ENCODE measurements at places on chromosomes 7 and 10.

- DNase-seq, result no peak
Observed at GRCh38 chr7:100892364-100893317, 3.0 kb downstream of the ACHE start.

- DNase-seq, result no peak
Observed at GRCh38 chr10:117264782-117265181, 23.9 kb downstream of the SLC18A2 start.

- no peak for DNase-seq
Observed at GRCh38 chr7:151468217-151469018, 28.5 kb upstream of the CRYGN start.

GRCh38 chr10:79490400-79491142 is 21.8 kb upstream of the EIF5AL1 start:
- no peak for DNase-seq

GRCh38 chr7:45028138-45028919 is 28.3 kb downstream of the CCM2 start:
- no peak for DNase-seq

DNA sequence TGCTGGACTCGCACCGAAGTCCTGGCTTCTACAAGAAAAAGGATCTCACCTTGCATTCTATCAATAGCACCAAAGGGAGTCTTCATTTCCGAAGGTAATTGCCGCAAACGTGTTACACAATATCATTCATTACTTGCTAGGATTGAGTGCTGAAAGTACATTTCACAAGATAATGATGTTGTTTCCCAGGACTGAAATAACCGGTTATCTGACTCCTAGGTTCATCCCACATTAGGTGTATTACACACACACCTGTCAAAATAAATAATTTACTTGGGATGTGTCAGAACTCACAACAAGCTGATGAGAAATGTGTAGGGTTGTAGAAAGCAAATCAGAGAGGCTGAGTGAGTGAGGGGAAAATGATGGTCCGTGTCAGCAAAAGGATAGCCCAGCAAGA is 219.4 kb upstream of the RHOBTB1 start:
- DNase-seq, result no peak

DNA sequence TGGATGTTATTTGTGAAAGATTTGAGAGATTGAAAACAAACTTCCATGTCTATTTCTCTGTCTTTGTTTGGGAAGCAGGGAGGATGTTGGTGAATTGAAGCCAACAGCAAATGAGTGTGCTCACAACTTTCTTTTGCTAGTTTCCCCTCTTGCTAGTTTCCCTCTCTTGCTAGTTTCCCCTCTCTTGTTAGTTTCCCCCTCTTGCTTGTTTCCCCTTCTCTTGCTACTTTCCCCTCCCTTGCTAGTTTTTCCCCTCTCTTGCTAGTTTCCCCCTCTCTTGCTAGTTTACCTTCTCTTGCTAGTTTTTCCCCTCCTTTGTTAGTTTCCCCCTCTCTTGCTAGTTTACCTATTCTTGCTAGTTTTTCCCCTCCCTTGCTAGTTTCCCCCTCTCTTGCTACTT is 613.3 kb downstream of the LRMDA start:
- no peak for DNase-seq

DNA sequence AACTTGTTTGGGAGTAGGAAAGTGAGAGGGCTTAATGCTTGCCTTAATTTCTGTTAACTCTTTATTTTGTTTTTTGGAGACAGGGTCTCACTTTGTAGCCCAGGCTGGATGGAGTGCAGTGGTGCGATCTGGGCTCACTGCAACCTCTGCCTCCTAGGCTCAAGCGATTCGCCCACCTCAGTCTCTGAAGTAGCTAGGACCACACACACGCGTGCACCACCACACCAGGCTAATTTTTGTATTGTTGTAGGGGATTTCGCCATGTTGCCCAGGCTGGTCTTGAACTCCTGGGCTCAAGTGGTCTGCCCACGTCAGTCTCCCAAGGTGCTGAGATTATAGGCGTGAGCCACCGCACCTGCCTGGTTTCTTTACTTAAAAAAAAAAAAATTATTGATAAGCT is 1.9 kb downstream of the PPP2R2D start:
- DNase-seq, result no peak

DNA sequence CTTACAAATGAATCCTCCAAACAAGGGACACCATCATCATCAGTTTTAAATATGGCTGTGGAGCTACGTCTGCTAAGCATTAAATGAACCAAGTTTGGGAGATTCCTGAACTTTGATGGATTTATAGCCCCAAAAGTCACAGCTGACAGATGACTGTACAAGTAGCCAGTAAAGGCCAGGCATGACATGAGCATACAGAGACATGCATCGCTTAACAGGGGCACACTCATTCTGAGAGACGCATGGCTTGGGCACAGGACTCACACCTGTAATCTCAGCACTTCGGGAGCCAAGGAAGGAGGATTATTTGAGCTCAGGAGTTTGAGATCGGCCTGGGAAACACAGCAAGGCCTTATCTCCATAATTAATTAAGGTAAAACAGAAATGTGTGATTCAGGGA is 166.2 kb downstream of the PARD3 start:
- no peak for DNase-seq

GRCh38 chr10:103493362-103493915 is at the start of gene NEURL1:
TSS of gene NEURL1 (plus strand) at chr10:103493705. CDS start at chr10:103494388, 683 bp downstream.
- DNase-seq, result peak; percentile 20

DNA sequence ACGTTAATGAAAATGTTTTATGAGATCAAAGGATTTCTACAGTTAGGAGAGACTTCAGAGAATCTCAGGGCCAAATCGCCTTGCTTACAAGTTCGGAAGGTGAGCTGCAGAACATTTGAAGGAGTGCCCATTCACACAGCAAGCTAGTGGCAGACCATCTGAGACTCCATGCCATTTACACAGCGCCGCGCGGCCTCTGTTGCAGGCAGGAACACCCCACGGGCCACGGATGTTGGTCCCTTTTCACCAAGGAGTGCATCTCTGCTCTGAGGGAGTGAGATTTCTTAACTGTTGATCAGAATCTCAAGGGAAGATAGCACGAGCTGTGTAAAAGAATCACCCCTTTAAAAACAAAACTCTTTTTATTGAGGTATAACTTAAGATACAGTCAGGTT is 1.8 kb downstream of the UBE3C start:
- DNase-seq, result no peak

- no peak for DNase-seq
Observed at GRCh38 chr10:13536674-13537366, 8.0 kb upstream of the BEND7 start.

DNA sequence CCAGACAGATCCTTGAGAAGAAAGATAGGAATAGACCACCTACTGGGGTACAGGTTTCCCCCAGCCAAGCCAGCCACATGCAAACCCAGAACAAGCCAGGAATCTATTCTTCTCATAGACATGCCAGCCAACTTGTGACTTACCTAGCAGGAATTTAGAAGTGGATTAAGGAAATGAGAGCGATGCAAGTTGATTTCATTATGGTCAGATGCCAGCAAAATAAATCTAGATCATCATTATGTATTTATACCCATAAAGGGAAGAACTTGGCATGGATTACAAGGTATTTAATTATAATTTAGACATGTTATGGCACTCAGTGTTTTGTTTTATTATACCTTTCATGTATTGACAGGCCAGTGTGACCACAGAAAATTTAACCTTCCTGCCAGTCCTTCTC is 32.8 kb downstream of the SLC35G1 start:
- no peak for DNase-seq

- no peak for DNase-seq
Observed at GRCh38 chr7:30782690-30783089, 11.5 kb downstream of the MINDY4 start.

- DNase-seq, result no peak
Observed at GRCh38 chr7:98105942-98106544, 619 bp upstream of the LMTK2 start.

- no peak for DNase-seq
Observed at GRCh38 chr7:131231381-131232220, 96.1 kb upstream of the MKLN1 start.

DNA sequence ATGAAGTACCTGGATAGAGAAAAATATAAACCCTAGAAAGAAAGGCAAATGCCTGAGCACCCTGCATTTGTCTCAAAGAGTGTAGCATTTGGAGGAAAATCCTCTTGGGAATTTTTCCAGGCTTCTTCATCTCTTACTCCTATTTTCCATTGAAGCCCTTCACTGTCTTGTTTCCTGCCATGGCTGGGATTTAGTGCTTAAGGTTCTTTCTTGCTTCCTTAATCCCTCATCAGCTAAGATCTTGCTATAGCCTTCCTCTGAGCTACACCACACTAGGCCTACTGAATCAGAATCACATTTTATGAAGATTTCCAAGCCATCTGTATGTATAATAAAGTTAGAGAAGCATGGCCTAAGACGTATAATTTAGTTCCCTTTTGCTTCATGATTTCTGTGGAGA is 97.5 kb upstream of the PHYHIPL start:
- DNase-seq, result no peak

- DNase-seq, result no peak
Observed at GRCh38 chr7:46752881-46753366, 829.0 kb downstream of the TNS3 start.

DNA sequence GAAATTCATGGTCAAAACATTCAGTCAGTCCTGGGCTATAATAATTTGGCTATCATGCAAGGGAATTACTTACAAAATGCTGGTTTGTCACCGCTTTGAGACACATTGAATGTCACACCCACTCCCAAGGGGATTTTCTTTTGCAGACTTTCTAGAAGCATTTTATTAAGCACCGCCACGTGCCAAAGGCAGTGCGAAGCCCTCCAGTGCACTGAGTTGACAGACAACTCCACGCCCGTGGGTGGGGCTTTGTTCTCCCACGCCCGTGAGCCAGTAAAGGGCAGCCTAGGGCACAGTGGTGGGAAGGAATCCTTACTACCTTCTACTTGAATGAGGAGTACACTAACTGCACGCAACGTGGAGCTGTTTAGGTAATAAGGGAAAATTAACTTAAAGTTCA is 515.8 kb downstream of the KCNMA1 start:
- no peak for DNase-seq

GRCh38 chr10:5897504-5897903 is 7.5 kb downstream of the FBH1 start:
- DNase-seq, result no peak

- DNase-seq, result no peak
Observed at GRCh38 chr10:8794860-8795259, 740.4 kb downstream of the GATA3 start.

DNA sequence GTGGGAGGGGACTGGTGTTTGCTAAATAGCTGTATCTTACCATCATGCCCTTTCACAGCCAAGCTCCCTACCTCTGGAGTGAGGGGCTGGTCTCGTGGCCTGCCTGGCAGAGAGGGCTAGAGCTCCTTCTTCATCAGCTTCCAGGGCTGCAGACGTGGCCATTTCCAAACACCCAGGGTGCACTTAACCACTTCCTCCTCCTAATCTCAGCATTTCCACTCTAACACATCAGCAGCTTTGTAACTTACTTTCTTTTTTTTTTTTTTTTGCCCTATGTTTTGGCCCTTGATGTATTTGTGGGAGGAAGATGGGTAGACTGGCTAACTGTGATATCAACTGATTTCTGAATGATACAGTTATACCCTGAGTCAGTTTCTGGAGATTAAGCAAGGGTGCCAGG is 27.4 kb downstream of the LRRC4 start:
- DNase-seq, result no peak

- DNase-seq, result no peak
Observed at GRCh38 chr7:148912758-148913541, 28.9 kb upstream of the EZH2 start.

DNA sequence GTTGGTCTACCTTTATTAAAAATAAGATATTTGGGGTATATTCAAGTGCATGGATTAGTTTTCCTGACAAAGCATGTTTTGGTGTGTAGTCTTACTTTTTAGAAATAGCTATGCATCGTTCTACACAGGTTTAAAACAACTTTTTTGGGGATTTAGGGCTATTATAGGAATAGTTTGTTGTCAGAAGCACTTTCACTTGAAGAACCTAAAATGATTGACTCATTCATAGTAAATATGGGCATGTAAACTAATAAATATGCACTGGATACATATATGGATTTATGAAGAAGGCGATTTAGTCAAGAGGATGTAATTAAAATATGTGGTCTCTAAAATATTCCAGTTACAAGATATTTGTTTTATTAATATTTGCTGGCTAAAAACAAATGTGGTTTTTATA is 2.0 kb downstream of the ARL4A start:
- no peak for DNase-seq

DNA sequence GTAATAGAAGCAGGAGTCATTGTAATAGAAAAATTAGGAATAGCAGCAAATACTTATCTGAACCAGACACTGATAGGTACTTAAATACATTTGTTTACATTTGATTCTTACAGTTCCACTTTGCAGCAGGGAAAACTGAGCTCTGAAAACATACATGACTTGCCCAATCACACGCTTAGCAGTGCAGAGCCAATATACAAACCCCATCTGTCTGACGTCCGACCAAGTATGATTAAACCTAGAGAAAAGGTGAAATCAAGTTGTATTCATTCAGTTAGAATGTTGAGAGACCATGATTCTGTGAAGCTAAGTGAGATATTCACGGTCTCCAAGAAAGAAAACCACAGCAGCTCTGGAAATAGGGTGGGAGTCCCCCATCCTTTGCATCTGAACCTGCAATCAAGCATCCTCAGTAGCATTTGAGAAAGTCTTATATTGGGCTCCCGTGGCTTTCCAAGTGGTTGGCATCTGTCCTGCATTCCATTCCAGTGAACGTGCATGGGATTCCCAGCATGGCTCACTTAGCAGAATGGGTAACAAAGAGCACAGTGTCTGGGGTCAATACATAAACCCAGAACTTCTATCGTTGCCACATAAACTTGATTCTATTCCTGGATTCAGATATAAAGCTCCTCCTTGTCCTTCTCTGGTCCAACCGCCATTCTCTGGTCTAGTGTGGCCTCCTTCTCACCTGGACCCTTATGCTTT is 148.7 kb upstream of the RSU1 start:
- no peak for DNase-seq

DNA sequence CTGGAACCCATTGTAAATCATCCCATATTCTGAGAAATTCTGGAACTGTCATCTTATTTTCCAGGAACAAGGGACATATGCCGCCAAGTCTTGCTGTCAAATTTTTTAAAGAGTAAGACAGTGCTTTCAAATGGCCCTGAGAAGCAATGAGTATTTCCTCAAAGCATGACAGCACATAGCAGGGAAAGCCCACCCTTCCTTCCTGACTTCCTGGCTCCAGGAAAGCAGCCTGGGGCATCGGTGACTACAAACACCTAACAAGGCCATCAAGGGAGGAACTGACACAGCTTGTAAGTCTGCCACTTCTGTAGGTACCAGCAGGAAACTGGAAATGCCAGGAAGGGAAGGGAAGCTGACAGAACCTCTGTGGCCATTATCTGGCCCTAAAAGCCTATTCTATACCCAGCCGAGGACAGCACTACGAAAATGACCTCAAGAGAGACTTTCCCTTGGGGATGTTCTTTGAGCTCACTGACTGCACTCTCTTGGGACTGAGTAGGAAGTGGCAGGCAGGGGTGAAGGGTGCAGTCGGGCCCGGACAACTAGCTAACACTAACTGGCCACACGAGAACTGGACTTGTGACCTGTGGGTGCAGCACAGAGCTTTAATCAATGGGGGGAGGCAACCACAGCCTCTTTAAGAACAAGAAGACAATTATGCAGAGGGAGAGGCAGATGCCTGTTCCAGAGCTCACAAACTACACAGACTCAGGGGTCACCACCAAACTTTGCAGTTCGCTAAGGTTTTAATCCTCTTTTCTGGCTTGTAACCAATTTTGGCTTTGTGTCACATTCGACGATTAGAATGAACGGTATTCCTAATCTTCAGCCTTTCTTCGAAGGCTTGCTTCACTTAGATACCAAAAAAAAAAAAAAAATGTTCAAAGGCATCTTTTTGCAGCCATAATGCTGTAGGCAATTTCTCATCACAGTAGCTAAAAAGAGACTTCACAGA is 52.0 kb downstream of the GRB10 start:
- no peak for DNase-seq

- no peak for DNase-seq
Observed at GRCh38 chr10:94427166-94427565, 24.8 kb downstream of the TBC1D12 start.

GRCh38 chr7:55132890-55133551 is 114.2 kb downstream of the EGFR start:
- no peak for DNase-seq
